T-helper 17 cell (primary cell): ENCODE measurements at places on chromosomes 13 and 19.

GRCh38 chr19:20038358-20039202 lies 725 bp downstream of the ZNF682 start:
- DNase-seq, result no peak

- DNase-seq, result no peak
Measured at GRCh38 chr19:35144600-35145436, 1.8 kb downstream of the FXYD7 start.

GRCh38 chr13:20375871-20376270 lies 143.8 kb upstream of the GJB6 start:
- no peak for DNase-seq

DNA sequence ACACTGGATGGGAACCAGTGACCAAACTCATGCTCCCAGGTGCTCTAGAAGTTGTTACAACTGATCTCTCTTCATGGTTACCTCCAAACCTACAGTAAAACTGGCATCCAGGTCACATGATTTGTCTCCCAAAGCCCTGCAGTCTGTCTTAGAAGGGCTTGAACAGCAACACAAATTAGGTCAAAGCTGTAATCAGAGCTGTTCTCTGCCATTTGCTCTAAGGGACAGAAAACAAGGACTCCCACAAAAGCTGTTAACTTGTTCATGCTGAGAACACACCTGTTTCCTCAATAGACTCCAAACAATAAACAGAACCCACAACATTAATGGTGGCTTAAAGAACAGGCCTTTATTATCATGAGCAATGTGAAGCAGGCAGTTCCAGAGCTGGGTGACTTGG lies 8.0 kb downstream of the ZNF671 start:
- no peak for DNase-seq

DNA sequence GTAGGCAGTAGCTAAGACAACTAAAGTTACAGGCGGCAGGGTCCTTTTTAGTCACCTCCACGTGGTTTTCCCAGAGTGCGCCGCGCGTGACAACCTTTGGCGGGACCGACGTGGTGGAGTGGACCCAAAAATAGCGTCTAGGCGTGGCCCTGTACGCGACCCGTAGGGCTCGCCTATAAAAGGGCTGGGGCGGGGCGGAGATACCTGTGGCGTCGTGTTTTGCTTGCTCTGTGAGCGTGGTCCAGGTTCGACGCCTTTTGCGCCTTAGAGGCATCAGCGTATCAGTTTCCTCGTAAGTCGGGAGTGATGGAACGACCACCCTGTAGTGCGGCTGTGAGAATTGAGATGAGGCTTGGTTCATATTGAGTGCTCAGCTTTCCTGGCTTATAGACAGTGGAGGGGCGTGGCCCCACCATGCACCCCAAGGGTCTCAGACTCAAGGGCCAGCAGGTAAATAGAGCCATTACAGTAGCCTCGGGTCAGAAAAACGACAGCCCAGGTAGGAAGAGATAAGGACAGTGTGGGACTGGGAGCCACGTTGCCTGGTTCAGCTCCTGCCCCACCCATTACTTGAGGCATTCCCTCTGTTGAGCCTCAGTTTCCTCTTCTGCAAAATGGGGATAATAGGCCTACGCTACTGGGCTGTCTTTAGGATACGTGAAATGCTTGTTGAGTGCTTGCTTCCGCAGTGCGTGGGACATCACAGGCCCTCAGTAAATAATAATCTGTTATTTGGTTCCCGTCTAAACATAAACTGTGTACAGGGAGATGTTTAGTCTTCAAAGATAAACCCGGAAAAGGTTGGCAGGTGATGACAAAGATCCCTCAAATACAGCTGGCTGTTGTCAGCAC lies 693 bp upstream of the TMED1 start:
- peak; percentile 67 for DNase-seq

- no peak for DNase-seq
Measured at GRCh38 chr13:111211789-111212516, 96.8 kb downstream of the ARHGEF7 start.
